ENCODE measurements at places on chromosomes 11 and 22.

GRCh38 chr11:64226507-64227051 is 505 bp downstream of the NUDT22 start:
- peak; percentile 32 for DNase-seq

DNA sequence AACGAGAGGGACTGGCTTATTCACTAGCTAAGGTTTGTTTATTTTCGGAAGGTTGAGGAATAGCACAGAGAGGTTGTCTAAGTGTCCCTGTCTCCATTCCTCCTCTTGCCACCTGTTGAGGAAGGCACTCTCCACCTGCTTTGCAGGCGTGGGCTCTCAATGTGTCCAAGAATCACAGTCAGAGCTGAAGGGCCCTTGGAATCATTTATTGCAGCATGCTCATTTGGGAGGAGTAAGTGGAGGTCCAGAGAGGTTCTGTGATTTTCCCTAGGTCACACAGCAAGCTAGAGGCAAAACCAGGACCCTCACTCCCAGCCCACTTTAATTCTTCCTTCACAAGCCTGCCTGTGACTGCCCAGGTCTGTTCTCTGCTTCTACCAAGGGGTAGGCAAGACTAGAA is 21.3 kb downstream of the ZBTB16 start:
- DNase-seq = no peak

DNA sequence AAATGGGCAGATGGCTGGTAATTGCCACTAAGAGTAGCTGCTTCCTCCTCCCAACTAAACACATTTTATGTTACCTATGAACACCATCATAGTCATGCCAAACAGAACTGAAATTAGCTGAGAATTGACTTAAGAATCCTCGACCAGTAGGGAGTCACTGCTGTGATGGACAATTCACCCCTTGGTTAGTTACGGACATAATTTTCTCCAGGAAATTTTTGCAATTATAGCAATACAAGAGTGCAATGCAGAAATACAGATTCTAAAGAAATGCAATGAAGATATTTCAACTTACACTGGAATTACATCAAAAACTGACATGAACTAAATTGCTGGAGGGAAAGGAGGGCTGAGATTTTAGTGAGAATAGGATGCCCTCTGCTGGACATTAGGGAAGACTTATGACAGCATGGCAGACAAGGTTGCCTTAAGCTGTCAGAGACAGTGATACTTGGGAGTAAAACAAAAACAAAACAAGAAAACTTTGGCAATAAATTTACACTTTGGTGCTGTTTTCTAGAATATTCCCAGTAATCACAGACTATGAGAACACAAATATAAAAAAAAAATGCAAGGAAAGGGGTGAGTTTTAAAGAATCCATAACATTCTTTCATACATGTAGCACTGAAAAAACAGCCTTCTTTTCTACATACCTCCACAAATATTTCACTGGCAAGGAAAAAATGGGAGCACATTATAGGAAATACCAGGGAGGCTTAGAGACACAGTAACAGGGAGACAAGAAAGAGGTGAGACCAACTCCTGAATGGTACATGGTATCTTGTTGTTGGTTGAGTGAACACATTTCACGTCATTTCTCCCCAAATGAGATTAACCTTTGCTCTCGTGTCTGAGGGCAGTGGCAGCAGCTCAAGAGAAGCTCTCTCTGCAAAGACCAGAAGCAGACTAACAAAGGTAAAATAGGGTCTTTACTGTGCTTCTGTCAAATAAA is 11.2 kb upstream of the PPP2R1B start:
- peak; percentile 74 for DNase-seq

DNA sequence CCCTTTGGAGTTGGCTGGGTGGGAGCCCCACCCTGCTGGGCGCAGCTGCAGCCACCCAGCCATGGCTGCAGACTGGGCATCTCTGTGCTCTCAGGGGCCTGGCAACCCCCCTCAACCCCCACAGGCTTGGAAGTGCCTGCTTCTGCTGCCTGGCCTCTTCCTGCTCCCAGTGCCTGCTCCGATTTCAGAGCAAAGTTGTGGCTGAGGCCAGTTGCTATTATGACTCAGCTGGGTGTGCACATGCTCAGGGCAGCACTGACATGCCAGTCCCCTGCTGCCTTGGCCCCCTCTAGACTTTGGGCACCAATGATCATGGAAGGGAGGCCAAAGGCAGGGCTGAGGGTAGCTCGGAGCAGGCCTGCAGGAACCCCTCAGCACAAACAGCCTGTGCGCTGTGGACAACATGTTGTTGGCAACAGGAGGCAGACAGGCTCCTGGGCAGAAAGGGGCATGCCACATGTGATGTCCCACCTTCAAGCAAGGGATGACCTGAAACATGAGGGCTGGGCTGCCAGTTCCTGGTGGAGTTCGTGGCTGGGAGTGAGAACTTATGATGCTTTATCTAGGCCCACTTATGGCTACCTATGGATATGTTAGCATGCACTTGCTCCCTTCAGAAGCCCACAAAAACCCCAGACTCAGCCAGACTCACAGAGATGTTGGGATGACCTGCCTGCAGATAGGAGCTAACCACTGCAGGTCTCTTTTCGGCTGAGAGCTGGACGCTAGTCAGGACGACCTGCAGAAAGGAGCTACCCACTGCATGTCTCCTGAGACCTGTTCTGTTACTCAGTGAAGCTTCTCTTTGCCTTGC is 96.4 kb upstream of the AMOTL1 start:
- no peak for DNase-seq

- no peak for DNase-seq
Observed at GRCh38 chr11:115590254-115590653, 86.0 kb upstream of the CADM1 start.

DNA sequence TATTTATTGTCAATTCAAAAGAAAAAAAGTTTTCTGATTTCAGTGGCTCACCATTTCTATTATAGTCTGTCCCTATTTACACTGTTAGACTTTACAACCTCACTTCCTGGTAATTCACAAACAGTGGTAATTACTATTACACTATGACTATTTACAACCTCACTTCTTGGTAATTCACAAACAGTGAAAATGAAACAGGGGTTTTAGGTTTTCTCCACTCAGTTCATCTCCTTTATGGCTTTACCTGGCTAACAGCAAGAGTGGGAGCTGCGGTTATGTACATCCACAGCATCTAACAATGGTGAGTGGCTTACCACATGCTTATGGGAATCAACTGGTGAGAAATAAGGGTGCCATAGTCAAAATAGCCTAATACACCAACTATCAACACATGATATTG is 166.4 kb downstream of the CASP12 start:
- DNase-seq = no peak

DNA sequence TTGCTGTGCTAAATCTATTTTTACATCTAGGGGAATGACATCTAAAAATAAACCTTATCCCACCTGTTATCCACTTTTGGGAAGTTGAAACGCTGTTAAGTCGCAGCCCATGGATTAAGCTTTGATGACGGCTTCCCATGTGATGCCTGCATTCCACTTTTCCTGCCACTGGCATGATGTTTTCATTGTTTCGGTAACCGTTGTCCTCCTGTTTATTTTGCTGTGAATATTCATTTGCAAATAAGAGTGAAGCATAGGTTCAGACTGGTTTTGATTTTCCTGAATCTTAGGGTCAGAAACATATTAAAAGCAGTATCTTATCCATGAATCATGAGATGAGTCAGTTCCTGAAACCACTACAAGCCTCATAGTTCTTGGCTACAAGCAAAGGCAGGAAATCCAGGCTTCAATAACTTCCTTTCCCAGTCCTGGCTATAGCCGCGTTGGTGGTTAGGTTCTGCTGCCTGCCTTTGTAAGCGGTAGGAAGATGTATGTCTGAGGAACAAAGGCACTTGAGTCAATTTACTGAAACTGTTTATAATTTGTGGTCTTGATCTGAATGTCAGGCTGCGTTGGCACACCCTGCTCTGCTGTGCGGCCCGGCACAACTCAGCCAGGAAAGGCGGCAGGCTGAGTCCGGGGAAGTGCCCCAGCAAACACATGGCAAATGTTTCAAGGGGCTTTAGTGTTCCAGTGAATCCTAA is 19.4 kb downstream of the TEAD1 start:
- peak; percentile 86 for DNase-seq

GRCh38 chr11:73940801-73941570 is 9.8 kb upstream of the DNAJB13 start:
- DNase-seq = no peak

DNA sequence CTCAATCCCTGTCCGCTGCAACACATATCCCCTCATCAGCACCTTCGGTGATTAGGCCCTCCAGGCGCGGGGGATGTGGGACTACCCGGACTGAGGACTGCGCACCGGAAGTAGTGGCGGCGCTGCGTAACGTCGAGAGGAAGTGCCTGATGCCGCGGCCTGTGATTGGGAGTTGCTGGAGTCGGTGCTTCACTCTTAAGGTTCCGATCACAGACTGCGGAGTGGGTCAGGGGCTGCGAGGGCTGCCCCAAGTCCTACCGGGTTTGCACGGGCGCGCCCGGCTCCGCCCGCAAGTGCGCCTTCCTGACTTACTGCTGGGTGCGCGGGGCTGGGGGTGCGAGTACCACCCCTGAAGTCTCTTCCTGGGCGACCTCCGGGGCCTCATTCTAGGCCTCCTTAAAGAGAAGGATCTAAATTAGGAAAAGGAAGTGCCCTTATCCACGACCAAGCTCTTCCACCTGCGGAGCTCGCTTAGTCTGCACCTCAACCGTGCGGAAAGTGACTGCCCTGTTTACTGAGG is at the start of gene ALKBH3:
Gene ALKBH3, plus strand, starts transcription at position 192 of the 520 bp plus-strand sequence. CDS start 1,822 bp downstream, outside the sequence.
- DNase-seq = peak; percentile 97

GRCh38 chr11:2663506-2663905 is 36.3 kb downstream of the KCNQ1OT1 start:
- no peak for DNase-seq

DNA sequence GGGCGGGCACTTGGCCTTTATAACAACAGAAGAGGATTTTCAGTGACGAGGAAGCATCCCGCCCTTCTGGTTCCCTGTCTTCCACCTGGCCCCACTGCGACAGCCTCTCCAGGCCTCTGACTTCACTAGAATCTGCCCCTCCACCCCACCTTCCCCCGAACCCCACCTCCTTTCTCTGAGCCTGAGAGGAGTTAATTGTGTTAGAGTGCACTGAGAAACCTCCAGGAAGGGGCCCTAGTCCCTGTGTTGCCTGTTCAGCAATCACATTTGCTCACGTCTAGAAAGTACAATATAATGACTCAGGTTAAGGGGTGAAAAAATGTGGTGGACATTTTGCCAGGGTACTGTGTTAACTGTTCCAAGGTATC is 38.8 kb downstream of the PTPRJ start:
- DNase-seq = no peak
